ENCODE measurements at places on chromosomes 7 and 10.
A peak's percentile ranks its signal among the peaks of the same experiment; 100 is the strongest.

DNA sequence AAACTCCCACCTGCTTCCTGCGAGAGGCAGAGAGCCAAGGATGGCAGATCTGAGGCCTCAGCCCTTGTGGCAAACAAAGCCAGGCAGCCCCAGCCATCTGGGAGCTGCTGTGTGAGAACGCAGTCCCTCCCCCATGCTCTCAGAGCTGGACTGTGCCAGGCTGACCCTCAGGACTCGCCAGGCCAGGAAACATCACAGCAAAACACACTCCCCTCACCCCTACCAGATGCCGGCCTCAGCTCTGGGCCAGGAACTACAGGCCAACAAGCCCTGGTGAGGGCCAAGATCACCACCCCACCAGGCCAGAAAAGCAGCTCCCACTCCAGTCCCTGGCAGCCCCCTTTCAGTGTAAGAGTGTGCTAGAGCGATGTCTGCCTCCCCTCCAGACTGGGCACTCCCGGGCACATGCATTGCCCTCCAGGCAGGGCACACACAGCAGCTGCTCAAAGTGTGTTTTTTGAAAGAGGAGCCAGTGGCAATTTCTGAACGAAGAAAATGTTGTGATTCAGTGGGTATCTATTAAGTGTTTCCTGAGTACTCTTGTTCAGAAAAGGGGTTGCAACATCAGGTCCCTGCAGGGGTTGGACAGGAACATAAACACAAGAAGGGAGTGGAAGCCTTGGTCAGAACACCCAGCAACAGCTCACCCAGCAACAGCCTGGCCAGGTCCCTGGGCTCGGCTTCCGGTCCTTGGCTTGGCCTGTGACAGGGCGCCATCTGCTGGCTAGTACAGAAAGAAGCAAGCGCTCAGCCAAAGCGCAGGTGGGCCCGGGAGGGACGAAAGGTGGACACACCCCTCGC is 18.3 kb downstream of the LRRC20 start:
- DNase-seq: peak; percentile 86

DNA sequence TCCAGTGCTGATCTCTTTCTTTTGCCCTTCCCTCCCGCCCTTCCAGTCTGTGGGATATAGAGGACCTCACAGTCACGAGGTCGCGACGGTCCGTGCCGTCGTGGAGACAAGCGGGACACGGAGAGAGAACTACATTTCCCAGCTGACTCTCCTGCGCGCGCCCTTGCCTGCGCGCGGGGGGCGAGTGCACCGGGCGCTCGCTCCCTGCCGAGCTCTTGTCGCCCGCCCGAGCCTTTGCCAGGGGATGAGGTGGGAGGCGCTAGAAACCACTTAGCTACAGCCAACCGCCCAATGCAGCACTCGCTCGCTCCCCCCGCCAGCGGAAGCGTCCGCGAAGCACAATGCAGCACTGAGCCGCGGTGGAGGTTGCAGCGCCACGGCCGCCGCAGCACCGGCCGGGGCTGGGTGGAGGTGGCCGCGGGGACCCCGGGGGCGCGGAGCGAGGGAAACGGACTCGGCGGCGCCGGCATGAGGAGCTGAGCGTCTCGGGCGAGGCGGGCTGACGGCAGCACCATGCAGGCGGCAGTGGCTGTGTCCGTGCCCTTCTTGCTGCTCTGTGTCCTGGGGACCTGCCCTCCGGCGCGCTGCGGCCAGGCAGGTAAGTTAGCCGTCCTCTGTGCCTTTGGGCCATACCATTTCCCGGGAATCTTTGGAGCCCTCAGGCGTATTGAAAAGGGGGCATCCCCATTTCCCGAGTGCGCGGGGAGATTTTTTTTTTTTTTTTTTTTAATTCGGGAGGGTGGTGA is at the start of gene ADAM22:
ADAM22 (plus strand) TSS at position 299 of the 746 bp plus-strand sequence; CDS start at position 514, 215 bp downstream.
- peak; percentile 98 for DNase-seq

- DNase-seq: peak; percentile 59
Measured at GRCh38 chr10:53601260-53601875, 828.8 kb upstream of the MBL2 start.

- no peak for DNase-seq
Measured at GRCh38 chr10:78996792-78997129, 72.0 kb upstream of the ZMIZ1 start.

DNA sequence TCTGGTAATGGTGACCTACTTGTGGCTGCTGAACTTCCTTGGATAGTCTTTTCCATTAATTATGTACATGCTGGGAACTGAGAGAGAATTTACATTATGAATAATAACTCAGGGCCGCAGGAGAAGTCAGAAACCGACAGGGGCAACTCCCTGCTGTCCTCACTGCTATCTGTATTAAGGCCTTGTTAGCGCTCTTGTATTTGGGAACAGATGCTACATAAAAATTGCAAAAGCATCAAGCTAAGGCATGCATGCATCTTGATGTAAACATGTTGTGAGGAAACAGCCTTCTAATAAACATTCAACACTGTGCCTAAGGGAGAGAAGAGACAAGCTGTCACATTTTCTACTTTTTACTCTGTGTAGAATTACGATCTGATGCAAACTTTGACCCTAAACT is 158.4 kb downstream of the PARD3 start:
- no peak for DNase-seq

DNA sequence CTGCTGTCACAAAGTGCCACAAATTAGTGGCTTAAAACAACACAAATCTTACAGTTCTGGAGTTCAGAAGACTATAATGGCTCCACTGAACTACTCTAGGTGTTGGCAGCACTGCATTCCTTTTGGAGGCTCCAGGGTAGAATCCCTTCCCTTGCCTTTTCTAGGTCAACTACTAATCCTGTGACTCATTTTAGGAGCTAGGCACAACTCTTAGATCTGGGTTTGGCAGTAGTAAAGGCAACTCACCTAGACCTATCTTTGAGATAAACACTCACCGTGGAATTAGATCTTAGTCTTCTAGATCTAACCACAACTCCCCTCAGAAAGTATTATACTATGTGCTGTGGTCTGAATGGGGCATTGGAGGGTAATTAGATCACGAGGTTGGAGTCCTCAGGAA is 60.4 kb downstream of the ANKIB1 start:
- DNase-seq: peak; percentile 50

GRCh38 chr10:79350407-79351154 is 3.3 kb downstream of the PPIF start:
- DNase-seq: no peak

DNA sequence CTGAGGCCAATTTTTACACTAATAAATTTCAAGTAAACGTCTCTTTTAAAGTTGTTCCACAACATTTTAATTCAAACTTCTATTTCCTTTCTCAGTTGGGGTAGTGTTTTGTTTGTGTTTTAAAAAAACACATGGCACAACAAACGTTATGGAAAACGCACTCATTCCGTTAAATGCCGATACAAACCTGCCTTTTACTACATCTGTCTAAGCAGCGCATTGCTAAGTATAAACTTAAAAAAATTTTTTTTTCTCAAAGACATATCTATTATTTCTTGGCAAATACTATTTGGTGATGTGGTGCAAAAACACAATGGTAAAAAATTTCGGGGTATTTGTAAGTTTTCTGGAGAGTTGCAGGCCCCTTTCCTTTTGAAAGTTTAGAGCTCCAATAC is 1.4 kb downstream of the SKIDA1 start:
- no peak for DNase-seq

GRCh38 chr10:114491419-114491818 is 87.1 kb upstream of the AFAP1L2 start:
- DNase-seq: no peak

GRCh38 chr10:80356989-80357850 is 639 bp downstream of the DYDC2 start:
- peak; percentile 34 for DNase-seq

DNA sequence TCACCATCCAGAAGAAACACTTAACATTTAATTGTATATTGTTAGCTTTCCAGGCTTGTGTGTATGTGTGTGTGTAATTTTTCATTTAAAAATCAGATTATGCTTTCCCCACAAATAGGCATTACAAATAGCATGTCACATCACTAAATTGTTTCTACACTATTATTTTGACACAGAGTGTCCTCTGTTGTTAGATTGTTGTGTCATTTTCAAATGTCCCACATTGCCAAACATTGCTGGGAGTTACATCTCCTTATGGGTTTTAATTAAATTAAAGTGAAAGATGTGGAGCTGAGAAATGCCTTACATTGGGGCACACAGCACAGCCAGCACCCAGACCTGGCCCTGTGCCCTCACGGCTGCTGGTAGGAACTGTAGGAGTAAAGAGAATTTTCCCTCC is 295.6 kb downstream of the ZEB1 start:
- no peak for DNase-seq

GRCh38 chr10:82874671-82875070 is 999.7 kb downstream of the NRG3 start:
- DNase-seq: no peak

- peak; percentile 32 for DNase-seq
Measured at GRCh38 chr10:18140957-18141845, 977 bp downstream of the CACNB2 start.

GRCh38 chr7:2554661-2555111 is 638 bp downstream of the BRAT1 start:
- peak; percentile 58 for DNase-seq

DNA sequence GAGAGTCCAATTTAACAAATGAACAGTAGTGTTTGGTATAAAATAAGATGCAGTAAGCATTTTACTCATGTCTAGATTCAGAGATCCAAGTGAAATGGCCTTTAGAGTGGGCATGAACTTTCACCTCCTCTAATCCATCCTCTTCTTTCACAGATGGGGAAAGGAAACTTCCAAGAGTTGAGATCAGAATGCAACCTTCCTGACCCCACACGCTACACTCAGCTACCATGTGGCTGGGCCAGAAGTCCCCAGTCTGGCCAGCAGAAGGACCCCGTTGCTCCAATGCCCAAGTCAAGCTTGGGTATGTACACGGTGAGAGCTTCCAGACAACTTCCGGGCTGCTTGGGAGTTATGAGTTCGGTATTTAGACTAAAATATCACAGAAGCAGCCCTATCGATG is 228.0 kb downstream of the ELMO1 start:
- DNase-seq: no peak

- no peak for DNase-seq
Measured at GRCh38 chr7:3911685-3912084, 610.6 kb downstream of the SDK1 start.

DNA sequence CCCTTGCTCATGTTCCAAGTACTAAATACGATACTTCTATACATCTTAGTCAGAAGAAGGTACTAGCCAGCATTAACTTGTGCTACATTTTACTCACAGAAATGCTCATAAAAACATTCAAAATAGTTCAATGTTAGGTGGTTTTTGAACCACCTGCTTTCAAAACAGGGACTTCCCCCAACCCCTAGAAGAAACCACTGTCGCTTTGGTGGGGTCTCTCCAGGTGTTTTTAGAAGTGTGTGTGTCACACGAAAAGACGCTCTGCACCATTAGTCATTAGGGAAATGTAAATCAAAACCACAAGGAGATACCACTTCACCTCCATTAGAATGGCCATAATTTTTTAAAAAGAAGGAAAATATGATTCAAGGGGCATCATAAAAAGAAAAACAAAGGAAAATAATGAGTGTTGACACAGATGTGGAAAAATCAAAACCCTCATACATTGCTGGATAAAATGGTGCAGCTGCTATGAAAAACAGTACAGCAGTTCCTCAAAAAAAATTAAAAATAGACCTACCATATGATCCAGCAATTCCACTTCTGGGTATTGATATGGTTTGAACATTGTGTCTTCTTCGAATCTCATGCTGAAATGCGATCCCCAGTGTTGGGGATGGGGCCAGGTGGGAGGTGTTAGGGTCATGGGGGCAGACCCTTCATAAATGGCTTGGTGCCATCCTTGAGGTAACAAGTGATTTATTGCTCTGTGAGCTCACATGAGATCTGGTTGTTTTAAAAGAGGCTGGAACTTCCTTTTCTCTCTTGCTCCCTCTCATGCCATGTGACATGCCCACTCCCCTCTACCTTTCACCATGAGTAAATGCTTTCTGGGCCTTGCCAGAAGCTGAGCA is 74.2 kb downstream of the MALSU1 start:
- DNase-seq: no peak

- DNase-seq: no peak
Measured at GRCh38 chr7:89839329-89839728, 314.9 kb upstream of the STEAP1 start.

DNA sequence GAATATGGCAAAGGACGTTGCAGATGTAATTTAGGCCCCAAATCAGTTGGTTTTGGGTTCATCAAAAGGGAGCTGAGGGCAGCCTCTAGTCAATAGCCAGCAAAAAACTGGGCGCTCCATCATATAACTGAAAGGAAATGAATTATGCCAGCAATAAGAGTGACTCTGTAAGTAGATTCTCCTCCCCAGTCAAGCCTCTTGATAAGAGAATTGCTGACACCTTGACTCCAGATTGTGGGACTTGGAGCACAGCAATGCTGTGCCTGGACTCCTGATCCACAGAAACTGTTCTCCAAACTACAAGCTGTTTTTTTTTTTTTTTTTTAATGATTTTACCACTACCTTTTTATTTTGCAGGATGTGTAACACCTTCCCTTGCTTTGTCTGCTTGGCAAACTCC is 25.5 kb downstream of the ZFAND4 start:
- no peak for DNase-seq
